ENCODE measurements at places on chromosomes 16 and 17.

GRCh38 chr16:69241926-69242325 lies 55.0 kb downstream of the SNTB2 start:
- no peak for DNase-seq

DNA sequence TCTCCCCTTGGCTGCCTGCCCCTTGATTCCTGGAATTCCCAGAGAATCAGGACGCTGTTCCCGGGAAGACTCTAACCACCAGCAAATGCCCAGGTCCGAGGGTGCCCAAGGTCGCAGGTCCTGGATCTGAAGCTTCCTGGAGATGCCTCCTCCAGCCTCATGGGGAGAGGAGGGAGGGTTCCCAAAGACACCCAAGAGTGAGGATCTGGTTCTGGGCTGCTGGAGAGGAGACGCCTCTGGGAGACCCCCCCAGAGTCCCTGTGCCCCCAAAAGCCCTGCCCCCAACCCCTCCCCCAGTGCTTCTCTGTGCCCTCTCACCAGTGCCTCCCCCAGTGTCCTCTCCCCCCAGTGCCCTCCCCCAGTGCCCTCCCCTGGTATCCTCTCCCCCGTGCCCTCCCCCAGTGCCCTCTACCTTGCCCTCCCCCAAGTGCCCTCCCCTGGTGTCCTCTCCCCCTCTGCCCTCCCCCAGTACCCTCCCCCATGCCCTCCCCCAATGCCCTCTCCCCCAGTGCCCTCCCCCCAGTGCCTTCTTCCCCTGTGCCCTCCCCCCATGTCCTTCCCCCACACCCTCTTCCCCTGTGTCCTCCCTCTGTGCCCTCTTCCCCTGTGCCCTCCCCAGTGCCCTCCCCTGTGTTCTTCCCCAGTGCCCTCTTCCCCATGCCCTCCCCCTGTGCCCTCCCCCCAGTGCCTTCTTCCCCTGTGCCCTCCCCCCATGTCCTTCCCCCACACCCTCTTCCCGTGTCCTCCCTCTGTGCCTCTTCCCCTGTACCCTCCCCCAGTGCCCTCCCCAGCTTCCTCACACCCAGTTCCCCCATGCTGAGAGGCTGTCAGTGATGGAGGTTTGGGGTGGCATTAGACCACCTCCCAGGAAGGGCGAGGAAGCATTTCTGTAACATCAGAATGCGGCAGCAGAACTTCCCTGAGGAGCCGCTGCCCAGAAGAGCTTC lies 6.3 kb upstream of the SECTM1 start:
- DNase-seq, result no peak

- no peak for DNase-seq
Measured at GRCh38 chr16:57131351-57131970, 39.1 kb downstream of the CPNE2 start.

DNA sequence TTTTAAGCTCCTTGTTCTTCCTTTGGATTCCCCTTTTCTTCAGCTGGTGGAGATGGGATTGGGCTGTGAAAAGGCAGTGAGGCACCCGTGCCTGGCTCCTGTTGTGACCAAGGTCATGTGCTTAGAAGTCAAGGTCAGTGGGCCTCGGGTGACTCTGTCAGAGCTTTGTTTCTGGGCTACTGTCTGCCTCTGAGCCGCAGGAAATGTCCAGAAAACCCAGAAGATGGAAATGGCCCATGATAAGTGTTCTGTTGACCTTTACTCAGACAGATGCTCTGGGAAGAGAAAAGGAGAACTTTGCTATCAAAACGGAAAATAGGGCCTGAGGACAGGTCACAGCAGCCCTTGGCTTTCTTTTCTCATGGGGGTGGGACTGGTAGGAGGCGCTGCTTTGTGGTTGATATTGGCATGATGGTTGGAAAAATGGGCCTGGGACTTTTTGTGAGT lies 2.9 kb downstream of the ABCC1 start:
- no peak for DNase-seq

- no peak for DNase-seq
Measured at GRCh38 chr17:78852709-78853121, 12.1 kb upstream of the USP36 start.

GRCh38 chr17:40139566-40140058 lies 725 bp upstream of the CASC3 start:
- no peak for DNase-seq

DNA sequence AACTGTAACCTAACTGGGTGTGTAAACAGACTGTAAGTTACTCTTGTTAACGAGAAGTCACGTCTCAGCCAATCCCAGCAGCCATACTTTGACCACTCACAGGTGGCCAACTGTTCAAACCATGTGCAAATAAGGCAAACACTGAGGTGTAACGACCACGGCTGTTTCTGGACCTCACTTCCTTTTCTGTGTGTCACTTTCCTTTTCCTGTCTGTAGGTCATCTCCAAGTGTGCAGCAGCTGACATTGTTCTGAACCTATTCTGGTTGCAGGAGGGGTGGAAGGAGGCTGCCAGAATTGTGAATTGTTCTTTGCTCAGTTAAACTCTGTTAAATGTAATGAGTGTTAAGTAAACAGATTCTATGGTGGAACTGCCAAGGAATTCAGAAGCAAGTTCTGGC lies 627.4 kb downstream of the KCNJ2 start:
- DNase-seq, result no peak

DNA sequence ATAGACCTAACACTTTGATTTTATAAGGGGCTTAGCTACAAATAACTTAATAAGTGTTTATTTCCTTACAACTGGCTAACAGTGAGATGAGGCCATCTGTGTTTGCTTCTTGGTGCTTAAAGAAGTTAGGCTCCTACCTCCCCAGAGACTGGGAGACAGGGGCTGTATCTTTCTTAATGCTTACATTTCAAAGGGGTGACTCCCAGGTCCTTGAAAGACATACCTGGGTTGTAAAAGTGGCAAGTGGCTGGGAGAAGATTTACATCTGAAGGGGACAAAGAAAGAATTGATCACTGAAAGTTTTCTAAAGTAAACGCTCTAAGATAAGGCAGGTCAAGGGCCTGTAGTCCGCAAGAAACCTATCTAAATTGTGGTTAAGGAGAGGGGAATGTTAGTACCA lies 196.8 kb downstream of the CNTNAP4 start:
- no peak for DNase-seq

GRCh38 chr17:76517638-76518038 lies 16.4 kb upstream of the RHBDF2 start:
- no peak for DNase-seq

- no peak for DNase-seq
Measured at GRCh38 chr17:76734080-76734840, 2.9 kb downstream of the SRSF2 start.

DNA sequence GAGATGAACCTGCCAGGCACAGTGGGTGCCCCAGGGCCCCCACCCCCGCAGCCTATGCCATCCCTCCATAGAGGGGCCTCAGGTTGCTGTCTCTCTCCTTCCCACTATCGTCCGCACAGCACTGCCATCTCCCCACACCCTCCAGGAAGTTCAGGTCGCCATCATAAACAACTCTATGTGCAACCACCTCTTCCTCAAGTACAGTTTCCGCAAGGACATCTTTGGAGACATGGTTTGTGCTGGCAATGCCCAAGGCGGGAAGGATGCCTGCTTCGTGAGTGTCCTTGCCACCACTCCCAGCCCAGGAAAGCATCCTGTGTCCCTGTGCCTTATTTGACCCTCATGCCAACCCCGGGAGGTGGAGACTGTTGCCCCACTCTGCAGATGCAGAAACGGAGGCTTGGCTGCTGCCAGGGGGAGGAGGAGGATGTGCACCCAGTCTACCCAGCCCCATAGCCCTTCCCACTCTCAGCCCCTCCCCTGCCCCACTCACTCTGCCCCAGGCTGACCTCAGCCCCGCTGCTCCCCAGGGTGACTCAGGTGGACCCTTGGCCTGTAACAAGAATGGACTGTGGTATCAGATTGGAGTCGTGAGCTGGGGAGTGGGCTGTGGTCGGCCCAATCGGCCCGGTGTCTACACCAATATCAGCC lies 3.9 kb downstream of the PRSS21 start:
- DNase-seq, result no peak

DNA sequence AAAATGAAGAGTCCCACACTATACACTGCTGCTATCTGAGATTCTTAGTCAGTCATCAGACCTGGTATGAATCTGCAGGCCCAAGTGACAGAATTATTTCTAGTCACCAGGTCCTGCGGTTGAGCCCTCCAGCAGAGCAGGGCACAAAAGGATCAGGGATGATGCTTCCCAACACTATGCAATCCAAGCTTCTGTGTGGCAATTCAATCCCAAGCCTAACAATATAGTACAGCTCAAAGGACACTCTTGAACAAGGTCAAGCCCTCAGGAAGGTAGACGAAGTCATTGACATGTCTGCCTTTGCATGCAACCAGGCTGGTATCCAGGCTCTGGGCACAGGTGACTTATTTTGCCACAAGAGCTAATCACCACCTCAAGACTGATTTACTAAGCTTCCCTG lies 5.8 kb downstream of the DCUN1D3 start:
- DNase-seq, result no peak

GRCh38 chr17:31495022-31495885 lies 103.8 kb downstream of the RAB11FIP4 start:
- no peak for DNase-seq

All from kidney epithelial cell (primary cell).